ENCODE measurements at places on chromosomes 7 and 10.

DNA sequence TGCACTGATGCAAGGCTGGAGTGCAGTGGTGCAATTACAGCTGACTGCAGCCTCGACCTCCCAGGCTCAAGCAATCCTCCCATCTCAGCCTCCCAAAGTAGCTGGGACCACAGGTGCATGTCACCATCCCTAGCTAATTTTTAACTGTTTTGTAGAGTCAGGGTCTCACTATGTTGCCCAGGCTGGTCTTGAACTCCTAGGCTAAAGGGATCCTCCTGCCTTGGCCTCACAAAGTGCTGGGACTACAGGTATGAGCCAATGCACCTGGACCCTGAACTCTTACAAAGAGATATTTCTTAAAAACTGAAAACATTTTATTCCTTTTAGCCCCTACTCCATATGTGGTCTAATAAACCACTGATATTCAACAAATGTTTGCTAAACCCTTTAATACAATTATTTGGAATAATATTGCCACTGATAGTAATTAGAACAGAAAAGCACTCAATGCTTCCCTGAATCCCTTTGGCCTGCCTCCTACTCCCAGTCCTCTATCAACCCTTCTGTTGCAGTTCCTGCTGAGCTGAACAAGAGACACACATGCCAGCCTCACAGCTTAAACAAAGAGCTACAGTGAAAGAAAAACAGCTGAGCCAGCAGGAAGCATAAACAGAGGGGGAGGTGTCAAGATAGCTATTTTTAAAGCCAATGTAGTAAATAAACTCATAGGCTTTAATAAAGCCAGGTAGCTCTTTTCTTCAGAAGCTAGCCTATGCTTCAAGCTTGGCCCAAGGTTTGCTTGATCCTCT is 7.0 kb upstream of the GNAI1 start:
- no peak for DNase-seq

DNA sequence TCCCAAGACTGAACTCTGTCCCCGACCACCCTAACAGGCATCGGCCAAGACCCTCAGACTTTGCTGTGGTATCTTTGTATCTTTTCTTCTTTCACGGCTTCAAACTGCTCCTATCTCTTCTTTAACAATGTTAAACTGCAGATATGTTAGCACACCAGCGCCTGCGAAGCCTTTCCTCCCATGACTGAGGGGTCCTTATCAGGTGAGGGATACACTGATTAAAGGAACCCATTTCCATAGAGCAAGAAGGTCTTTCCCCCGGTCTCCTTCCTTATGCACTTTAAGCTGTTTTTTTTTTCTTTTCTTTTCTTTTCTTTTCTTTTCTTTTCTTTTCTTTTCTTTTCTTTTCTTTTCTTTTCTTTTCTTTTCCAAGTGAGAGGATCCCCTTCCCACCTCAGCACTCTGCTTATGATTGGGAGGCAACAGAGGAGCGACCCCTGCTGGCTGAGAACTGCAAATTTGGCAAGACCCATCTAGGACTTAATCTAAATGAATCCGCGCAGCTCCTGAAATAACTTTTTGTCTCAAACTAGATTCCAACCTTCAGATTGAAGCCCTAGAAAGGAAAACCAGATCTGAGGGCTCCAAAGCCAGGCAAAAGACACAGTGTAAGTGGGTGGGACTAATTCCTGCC is 109.9 kb downstream of the ITGB8 start:
- DNase-seq: no peak

DNA sequence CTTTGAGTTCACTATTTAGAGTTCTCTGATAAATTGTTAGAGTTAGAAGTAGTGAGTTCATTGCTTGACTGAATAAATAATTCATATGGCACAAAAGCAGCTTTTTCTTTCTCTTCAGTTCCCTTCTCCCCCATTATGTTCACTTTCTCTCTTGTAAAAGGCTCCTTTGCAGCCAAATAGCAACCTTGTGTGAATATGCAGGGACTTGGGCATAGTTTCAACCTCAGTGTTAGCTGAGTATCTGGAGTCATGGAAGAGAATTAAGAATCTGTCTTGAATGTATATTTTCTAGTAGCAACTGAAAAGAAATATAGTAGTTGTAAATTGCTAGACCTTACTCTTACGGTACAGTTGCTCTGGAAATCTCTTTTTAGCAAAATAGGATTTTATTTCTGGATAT is 31.9 kb downstream of the ZEB1 start:
- DNase-seq: no peak

DNA sequence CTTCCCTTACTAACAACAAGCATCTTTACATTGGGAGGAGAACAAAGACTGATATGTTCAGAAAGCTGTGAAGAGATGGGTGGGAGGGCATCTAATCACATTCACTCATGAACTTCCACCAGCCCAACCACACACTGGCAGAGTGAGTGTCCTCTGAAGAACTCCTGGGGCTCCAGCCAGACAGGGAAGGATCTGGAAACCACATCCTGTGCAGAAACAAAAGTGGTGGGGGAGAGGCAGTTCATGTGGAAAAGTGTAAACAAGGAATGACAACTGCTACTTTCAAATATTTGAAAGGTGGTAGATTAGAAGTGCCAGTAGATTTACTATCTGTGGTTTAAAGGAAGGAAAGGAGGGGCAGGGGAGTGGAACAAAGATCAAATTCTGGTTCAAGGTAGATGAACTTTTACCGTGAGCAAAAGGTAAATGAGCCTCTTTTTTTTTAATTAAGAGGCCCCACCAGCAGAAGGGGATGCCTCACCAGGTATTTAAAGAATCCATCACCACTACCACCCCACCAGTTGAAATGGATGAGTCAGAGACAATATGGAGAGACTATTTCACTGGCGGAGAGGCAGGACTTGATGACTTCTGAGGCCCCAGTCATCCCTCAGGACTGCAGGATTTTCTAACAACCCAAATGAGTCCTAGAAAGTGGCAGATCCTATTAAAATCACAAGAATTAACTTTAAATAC is 34.5 kb downstream of the GOT1 start:
- DNase-seq: no peak

- no peak for DNase-seq
Measured at GRCh38 chr7:107206136-107206535, 37.3 kb downstream of the HBP1 start.

- no peak for DNase-seq
Measured at GRCh38 chr10:66586897-66587679, 338.7 kb upstream of the LRRTM3 start.

DNA sequence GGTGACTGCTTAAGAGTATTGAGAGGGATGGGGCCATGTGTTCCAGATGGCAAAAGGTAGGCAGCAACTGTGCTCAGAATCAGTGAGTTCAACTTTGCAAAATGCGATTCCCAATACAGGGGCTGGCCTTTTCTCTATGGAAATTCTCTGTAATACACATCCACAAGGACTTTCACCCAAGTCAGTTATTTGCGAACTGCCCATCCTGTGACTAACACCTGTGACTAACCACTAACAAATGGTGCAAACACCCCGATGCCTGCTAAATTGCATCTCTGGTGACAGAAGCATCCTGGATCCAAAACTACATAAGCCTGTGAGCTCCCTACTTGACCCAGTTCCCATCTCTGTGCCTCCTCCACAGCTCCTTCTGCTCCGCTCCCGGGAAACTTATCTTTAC is 9.0 kb upstream of the CUZD1 start:
- DNase-seq: no peak

DNA sequence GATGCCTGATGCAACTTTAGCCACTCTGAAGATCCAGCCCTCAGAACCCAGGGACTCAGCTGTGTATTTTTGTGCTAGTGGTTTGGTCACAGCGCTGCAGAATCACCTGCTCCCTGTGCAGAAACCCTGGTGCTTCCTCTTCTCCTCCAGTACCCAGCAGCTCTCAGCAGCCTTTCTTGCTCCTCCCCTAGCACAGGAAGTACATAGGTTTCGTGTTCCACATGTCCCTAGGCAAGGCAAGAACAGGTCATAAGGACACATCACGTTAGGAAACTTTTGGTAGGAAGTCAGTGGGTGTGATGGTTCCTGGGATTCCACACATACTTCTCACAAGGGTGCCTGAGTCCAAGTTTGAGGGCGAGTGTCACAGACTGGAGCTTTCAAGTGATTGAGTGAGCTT is 167.9 kb upstream of the PRSS1 start:
- no peak for DNase-seq

DNA sequence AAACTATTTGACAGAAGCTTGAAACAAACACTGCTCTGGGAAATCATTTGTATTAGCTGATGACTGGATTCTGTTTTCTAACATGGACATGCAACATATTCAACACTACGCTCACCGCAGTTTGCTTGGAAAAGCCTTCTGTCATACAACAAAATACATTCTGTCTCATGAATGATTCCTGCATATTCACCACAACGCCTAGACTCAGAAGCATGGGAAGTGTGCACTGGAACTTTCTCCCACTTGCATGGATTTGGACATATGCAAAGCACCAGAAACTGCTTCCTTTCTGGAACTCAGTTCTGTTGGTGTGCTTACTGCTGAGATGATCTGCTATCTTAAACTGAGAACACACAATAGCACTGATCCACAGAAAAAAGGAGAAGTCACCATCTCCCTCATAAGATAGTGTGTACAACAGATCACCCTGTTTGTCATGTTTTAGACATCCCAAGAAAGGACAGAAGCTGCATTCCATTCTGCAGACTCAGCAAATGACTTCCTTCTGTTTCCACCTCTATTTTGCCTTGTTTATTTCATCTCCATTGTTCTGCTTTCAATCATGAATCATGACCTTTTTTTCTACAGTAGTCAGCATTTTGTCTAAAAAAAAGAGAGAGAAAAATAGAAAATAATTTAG is 115.8 kb downstream of the HTR7 start:
- DNase-seq: no peak

GRCh38 chr7:47366211-47366610 is 215.7 kb downstream of the TNS3 start:
- no peak for DNase-seq

DNA sequence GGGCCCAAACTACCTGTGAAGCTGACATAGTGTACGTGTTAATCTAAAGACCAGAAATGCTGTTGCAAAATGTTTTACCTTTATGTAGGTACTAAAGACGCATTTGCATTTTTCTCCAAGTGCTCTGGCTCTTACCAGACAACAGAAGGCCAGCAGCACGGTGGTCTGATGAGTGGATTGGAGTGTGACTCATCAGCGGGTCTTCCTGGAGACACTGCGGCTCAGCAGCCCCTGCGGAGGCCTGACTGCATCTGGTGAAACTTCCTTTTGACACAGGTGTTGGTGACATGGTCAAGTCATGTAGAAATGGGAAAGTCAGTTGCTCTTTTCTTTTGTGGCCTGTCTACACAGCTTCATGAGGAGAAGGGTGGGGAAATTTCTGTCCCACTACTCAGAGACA is 723.6 kb downstream of the INHBA start:
- no peak for DNase-seq

DNA sequence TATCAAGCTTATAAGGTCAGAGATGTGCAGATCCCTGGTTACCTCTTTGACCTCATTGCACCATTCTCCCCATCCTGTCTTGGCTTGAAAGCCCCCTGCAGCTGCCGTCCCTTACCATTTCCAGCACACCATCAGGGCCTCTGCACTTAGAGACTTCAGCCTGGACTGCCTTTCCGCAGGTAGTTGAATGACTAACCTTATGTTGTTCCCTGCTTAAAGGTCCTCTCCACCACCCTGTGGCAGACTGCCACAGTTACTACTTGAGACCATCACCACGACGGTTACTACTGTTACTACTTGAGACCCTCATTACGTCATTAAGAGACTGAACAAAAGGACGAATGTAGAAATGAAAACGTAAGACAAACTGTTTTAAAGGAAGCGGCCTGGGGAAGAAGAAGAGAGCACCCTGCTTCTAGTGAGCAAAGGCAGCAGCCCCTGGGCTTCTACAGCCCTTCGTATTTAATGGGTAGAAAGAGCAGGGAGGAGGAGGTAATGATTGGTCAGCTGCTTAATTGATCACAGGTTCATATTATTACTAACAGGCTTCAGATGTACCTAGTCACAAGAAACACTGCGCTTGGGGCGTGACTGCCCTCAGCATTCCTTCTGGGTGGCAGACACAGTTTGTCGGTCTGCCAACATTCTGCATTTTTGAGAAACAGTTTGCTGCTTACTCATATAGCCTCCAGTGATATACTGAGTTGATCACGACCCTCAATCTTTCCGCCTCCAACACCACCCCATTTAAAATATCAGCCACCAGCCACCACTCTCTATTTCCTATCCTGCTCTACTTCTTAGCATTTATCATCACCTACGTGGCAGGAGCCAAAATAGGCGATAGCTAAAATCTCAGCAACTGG is 74.1 kb upstream of the PARD3 start:
- DNase-seq: no peak

DNA sequence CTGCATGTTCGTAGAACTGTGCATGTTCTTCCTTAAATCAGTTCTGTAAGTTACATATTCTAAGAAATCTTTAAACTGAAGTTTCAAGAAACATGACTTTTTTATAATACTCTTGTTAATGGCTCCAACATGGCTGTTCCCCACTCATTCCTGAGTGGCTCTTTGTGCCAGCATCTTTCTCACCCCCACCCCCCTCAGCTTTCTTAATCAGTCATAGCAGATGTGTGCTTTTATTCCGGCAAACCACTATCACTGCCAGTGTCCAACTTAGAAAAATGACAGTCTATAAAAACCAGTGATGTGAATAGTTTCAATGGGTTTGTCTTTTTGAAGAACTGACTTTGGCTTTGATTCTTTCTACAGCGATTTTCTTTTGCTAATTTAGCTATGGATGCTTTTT is 37.6 kb downstream of the PITRM1 start:
- no peak for DNase-seq

Data from stimulated activated CD8-positive, alpha-beta memory T cell treated with anti-CD3 and anti-CD28 coated beads, Interleukin-15, amount 100 ng/mL, for 1 hour (primary cell).